ENCODE measurements at places on chromosomes 13 and 19.

DNA sequence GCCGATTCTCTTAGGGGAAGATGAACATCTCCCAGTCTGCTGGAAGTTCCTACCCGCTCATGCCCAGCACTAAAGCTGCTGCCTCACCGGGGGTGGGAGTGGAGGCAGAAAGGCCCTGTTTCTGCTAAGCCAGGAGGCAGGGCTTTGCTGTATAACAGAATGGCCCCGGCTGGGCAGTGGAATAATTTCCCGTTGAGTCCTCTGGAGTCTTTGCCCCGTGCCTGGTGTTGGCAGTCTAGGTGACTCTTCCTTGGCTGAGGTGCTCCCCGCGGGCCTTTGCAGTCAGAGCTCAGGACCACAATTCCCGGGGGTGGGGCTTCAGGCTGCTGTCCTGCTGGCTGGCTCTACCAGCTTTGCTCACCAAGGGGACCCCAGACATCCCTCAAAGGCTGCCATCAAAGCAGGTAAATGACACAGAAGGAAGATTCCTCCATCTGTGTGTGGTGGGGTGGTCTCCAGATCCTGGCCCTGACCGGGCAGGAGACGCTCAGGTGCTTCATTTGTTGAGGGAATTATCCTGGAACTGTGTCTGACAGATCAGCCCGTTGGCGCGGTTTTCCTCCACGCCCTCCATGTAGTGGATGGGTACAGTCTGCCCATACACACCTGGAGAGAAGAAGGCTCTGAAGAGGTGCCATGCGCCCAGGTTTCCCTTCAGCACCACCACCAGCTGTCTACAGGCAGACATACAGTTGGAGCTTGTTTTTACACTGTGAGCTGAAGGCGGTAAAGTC lies 209.9 kb downstream of the TEX29 start:
- no peak for DNase-seq

DNA sequence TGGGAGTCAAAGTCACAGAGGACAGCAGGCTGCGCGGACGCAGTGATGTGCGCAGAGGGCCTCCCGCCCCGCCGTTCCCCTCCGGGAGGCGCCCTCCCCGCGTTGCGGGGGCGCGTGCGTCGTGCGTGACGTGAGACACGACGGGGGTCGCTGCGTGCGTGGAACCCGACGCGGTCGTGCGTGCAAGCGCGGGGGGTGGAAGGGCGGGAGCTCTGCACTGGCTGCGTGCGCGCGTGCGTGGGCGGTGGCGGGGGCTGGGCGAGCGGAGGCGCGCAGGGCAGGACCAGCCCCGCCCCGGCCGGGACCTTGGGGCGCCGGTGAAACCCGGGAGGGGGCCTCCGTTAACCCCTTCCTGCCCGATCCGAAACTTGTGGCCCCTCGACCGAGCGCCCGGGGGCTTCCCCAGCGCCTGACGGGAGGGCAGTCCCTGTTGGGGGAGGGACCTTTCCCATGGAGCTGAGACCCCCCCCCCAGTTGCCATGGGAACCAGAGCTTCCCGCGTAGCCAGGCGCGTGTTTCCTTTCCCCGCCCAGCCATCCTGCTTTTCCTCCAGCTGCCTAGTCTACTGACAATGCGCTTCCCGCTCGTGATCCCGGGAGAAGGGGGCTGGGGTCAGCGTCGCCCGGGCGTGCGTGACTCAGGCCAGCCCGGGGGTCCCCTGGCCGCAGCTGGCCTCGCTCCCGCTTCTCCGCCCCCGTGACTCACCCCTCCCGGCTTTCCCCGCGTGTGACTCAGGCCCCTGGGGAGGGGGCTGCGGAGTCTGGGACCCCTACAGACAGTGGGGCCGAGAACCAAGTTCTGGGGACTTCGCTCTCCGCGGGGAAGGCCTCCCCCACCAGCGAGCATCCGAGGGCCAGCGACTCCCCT lies 7.3 kb upstream of the HOOK2 start:
- DNase-seq: peak; percentile 40

DNA sequence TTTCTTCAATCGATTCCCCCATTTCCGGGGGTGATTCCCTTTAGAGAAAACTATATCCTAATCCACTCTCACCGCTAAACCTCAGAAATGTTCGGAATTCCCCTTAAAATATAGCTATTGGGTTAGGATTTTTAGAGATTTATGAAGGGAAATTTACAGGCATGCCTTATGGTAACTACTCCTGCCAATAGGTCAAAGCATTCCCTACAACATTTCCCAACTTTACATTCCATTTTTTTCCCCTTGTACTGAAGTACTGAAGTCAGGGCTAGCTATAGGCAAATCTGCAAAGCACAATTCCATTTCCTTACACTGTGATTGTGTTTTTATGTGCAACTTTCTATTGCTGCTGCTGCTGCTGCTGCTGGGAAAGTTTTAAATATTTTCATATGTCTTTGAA lies 2.1 kb downstream of the EDNRB start:
- DNase-seq: no peak

- peak; percentile 80 for DNase-seq
Measured at GRCh38 chr19:18373892-18374629, 11.9 kb upstream of the GDF15 start.

DNA sequence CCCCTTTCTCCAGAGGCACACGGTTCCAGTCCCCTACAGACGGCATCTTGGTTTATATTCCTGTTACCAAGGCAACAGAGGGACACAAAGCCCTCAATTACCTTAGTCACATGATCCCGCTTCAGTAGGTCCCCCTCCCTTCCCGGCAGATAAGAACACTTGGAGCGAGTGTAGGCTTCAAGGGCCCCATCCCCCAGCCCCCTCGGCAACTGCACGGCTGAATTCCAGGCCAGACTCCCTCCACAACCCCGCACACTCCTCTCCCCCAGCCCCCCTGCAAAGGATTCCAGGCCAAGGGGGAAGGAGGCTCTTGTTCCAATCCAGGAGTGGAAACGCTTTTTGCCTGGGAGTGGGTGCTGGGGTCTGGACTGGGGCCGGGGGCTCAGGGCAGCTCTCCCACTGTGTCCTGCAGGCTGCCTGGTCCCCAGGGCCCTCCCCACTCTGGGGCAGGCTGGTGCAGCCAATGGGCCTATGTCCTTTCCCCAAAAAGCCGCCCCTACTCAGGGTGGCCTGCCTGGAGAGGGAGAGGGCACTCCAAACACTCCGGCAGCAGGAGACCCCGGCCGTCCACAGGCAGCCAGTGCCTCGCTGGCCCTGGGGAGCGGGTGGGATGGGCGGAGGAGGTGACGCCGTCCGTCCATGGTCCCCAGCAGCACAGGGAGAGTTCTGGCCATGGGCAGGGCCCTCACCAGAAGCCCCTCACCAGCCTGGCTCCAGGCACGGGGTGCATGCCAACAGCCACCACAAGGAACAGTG lies 62.6 kb downstream of the MLLT1 start:
- no peak for DNase-seq

DNA sequence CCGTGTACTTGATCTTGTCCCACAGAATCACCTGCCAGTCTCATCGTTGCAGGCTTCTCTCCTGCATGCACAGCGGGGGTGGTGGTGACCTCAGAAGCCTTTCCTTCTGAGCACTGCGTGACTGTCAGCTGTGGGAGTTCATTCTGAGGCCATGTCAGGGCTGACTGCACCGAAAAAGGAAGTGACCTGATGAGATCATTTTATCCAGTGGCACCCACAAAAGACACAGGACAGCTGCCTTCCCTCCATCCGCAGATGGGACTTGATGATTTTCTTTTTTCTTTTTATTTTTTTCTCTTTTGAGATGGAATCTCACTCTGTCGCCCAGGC lies 89.7 kb downstream of the RAB20 start:
- no peak for DNase-seq

DNA sequence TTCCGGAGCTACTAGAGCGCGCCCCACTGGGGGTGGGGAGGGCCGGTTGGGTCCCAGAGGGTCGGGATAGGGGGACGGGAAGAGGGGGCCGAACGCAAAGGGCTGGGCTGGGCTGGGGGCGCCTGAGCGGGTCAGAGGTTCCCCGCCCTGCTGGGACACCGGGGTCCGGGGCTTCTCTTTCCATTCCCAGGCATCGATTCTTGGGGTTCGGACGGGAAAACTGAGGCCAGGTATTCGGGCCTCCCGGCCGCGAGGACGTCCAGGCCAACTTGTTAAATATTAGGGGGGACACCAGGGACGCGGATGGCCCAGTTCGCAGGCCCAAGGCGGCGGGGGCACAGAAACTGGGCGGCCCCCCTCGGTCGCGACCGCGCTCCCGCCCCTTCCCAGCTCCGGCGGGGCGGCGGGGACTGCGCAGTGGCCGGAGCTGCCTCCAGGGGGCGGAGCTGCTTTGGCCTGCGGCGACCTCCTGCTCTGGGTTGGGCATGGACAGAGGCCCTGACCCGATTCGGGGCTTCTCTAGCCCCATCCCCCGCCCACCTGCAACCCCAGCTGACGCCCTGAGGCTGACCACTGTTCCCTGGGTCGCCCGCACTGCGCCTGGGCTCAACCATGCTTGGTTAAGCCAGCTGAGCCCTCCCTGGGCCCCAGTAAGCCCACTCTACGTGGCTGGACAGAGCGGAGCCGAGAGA lies 1.2 kb upstream of the KLF16 start:
- DNase-seq: no peak

GRCh38 chr13:113458253-113459065 lies 5.2 kb upstream of the ADPRHL1 start:
- no peak for DNase-seq

DNA sequence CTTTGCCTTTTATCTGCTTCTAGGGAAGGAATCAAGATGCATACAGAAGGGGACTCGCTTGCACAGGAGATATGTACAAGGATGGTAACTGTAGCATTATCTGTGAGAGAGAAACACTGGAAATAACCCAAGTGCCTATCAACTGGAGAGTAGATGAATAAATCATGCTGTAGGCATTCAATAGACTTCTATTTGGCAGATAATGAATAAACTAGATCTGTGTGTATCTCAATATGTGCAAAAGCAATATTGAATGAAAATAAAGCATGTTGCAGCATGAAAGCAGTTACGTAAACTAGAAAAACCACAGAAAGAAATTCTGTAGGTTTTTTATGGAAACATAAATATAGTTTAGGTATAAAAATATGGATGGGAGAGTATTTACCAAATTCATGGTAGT lies 38.6 kb upstream of the RGCC start:
- DNase-seq: no peak

DNA sequence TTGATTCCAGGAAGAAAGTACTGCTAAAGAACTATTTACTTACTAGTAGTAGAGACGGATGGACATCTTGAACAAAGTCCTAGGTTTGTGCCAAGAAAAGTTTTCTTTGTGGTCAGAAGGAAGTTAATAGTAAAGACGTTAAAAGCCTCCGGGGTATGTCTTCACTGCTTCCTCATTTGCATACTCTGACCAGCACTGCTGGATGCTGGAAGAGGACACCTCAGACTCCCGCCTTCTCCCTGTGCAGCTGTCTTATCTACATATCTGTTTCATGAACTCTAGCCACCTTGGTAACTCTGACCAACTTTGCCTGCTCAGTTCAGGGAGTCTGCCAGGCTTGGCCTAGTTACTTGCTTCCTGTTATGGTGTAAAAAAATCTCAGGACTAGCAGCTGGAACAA lies 1109.1 kb upstream of the MIR17HG start:
- DNase-seq: no peak

- no peak for DNase-seq
Measured at GRCh38 chr19:3363841-3364500, 2.4 kb upstream of the NFIC start.

DNA sequence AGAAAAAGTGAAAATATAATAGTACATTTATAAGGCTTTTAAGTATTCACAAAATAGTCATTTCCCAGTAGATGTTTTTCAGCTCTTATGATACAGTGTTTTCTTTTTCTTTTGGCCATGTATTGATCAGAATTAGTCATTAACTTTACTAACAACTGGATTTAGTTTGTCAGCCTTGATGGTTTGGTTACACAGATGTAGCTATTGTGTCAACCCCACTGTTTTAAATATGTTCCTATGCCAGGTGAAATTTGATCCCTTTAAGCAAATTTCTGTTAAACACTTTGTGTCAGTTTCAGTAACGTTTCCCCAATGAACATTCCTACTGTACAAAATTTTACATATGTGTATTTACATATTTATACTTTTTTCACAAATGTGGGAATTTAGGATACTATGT lies 261.5 kb upstream of the STARD13 start:
- no peak for DNase-seq

- DNase-seq: peak; percentile 51
Measured at GRCh38 chr19:49019242-49019932, 2.5 kb upstream of the LHB start.

DNA sequence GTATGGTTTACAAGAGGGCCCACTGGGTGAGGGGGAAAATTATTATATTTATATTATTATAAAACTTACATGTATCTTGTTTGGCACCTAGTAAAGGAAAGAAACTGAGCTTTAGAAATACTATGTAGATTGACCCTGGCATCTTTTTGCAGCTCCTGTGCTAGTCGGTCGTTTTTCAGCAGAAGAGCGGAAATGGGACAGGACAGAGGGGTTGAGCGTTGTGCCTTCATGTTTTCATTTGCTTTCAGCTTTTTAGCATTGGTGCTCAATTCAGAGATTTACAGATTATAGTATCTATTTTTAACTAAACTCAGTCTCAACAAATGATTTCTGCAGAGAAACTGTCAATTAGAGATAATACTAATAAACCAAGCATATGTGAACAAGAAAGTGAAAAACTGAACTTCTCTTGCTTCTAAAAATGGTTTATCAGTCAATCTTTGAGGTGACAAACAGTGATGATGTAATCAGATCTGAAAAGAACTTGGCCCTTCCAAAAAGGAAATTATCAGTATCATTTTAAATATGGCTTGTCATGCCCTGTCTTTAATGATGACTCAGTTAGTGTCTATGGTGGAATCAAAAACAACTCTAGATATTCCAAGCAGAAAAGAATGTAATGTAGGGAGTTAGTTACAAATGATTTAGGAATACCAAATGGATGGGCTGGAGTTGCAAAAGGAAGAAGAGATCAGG lies 56.9 kb upstream of the KCTD4 start:
- no peak for DNase-seq

DNA sequence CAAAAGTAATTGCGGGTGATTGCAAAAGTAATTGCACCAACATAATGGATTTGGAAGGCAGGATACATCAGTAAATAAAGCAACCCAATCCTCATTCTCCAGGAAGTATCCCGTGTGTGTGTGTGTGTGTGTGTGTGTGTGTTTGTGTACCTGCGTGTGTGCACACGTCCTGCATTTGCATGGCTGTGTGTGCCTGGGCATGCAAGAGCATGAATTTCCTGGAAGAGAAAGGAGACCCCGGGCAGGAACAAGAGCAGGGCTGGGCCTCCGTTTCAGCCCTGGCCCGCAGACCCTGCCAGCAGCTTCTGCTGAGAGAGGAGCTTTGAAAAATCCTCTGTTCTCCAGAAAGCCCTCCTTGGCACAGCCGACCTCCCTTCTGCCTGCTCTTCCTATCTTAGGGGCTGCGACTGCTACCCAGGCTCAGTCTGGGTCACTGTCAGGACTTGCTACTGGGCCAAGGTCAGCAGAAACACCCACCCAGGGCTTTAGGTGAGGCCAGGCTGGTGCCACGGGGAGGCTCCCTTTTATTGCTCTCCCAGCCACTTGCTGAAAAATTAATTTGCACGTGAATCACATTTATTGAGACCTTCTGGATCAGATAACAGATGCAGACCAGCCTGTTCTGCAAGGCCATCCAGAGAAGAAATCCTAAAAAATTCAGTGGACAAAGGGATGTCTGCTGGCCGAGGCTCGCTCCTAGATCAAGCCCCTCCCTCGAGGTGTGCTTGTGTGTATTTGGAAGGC lies 258.3 kb downstream of the ZNF536 start:
- no peak for DNase-seq

Data from DMS153 (cell line).